ENCODE measurements at places on chromosomes 4 and X.

DNA sequence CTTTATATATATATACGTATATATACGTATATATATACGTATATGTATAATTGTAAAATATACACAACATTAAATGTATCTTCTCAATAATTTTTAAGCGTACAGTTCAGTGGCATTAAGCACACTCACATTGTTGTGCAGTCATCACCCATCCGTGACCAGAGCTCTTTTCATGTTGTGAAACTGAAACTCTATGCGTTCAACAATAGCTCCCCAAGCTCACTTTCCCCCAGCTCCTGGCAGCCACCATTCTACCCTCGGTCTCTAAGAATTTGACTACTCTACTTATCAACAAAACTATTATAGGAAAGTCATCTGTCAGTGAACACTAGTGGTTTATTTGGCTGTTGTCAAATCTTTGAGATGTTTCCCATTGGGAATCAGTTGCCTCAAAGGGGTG lies 621.8 kb upstream of the GALNT7 start:
- DNase-seq = no peak

DNA sequence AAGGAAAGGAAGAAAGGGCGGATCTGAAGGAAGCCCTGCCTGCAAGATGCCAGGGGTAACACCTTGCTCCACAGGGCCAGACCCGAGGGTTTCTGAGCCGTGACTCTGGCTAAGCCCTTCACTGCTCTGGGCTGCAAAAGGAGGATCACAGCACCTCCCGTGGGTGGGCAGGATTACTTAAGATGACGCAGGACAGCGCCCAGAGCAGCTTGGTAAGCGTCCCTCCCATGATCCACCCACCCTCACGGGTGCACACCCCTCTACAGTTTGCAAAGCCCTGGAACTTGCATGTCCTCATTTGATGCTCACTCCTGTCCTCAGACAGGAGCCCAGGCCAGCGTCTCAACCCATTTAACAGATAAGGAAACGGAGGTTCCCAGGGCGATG lies 64.9 kb downstream of the CRMP1 start:
- no peak for DNase-seq

DNA sequence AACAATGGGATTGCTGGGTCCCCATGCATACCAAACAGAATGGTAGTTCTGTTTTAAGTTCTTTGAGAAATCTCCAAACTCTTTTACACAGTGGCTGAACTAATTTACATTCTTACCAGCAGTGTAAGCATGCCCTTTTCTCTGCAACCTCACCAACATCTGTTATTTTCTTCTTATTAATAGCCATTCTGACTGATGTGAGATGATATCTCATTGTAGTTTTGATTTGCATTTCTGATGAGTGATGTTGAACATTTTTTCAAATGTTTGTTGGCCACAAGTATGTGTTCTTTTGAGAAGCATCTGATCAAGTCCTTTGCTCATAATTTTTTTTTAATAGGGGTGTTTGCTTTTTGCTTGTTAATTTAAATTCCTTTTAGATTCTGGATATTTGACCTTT lies 41.2 kb upstream of the ZMAT1 start:
- DNase-seq = no peak

- no peak for DNase-seq
Measured at GRCh38 chr4:38315286-38315685, 348.7 kb upstream of the KLF3 start.
